Stimulated activated CD8-positive, alpha-beta memory T cell treated with anti-CD3 and anti-CD28 coated beads, Interleukin-15, amount 100 ng/mL, for 1 hour (primary cell): ENCODE measurements at places on chromosomes 2 and 18.

DNA sequence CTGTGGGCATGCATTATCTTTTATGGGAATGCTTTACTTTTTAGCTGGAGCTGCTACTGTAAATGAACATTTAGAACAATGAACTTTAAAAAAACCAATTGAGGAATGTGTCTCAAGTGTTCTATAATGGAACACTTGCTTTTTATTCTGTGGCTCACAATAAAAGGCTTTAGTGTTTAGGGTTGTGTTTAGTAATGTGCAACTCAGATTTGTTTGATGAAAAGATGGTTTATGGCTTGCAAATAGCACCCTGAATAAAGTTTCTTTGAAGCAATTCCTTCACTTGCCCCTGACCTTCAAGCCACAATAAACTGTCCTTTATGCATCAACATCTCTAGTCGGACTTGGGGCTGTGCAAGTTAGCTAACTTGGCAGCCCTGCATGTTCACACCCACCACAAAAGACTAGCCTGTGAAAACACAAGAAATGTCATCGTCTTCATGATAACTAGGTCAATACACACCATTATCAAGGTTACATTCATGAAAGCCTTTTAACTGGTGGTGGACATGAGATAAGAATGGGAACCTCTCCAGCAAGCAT, 98.7 kb downstream of the MYO1B start:
- no peak for DNase-seq

DNA sequence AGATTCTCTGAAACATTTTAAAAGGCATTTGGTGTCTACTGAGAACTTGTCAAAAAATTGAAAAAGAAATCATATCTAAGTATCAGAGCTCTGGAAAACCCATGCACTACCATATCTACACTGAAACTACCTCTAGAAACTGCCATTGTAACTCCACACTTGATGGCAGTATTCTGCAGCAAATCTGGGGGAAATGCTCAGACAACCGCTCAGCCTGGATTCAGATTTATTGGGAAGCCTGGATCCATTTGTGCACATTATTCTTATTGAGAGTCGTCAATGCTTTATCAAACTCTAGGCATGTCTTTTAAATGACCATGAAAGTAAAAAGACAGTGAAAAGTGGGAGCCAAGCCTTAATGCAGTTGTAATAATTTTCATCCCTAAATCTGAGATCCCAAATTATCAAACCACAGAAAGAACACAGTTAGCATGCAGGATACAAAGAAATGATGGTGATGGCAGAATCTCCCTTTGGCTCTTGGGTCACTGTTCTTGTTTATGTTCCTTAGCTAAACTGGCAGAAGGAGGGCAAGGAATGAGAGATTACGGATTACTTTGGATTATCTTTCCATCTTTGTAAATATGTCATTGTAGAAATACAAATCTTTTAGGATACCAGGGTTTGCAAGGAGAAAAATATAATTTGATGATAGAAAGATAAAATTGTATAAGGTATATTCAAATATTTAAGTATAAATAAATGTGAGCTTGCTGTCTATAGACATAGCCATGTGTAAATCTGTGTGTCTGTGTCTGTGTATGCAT, 512.1 kb upstream of the SYT4 start:
- no peak for DNase-seq

DNA sequence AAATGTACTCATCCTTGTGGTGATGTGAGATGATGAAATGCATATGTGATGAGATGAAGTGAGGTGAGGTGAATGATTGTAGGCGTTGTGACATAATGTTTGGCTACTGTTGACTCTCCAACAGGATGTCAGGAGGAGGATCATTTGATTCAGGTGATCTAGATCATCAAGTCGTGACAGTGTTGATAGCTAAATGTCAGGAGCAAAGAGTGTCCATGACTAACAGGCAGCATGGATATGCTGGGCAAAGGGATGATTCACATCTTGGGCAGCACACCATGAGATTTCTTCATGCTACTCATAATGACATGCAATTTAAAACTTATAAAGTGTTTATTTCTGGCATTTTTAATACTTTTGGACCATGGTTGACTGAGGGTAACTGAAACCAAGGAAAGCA, 40.2 kb upstream of the UBXN4 start:
- no peak for DNase-seq

DNA sequence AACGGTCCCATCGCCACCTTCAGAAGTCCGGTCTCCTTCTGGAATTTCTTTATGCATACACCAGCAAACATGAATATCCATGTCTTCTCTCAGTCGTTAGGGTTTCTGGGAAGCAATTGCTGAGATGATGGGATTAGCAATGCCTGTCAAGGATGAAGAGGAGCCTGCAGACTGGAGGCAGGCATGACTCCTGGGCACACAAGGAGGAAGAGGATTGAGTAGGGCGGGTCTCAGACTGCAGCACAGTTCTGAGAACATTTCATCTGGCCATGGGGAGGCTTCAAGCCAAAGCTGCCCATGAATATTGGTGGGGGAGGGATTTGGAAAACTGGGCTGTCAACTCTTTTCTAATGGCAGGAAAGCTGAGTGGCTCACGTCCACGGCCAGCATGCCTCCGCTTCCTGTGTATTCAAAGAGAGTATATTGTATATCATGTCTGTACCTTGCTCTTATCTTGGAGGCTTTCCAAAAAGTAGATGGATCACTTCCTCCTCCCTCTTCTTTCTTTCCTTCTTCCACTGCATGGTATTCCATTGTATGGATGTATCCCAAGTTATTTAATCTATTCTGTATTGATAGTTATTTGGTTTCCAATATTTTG, 24.5 kb downstream of the MC2R start:
- DNase-seq: no peak

DNA sequence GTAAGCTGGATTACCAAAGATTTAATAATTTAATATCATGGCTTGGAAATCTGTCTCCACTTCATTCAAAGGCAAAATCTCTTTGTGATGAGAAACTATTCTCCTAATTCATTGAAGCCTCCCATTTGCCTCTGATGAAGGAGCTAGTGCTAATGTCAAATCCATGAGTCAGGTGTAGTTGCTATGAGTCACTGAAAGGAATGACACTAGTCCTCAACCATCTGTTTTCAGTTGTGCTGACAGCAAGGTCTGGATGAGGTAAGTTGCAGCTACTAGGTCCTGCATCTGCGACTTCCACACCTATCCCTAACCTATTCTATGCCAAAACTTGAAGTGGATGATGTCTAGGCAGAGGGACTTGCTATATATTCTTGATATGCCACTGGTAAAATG, 324.0 kb upstream of the UBE2E3 start:
- DNase-seq: no peak

DNA sequence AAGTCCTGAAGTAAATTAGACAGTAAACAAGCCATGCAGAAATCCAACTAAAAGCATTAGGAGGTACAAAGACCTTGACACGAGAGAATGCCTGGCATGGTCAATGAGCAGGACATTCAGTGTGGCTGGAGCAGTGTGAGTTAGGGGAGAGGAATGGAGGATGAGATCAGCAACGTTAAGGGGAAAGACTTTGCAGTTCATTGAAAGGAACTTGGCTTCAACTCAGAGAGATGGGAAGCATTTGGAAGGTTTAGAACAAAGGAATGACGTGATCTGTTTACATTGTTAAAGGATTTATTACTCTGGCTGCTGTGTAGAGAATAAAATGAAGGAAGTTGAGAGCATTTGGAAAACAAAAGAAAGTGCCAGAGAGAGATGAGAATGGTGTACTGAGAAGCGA, 621.3 kb downstream of the XIRP2 start:
- DNase-seq: no peak
